ENCODE measurements at places on chromosomes 4 and X. TPM values are rescaled to one million over a fixed set of nuclear protein-coding genes. Genes with fewer than 3 reads are reported as not detected.

The GAGE12F gene
- not detected for polyA plus RNA-seq

The HTN3 gene
- polyA plus RNA-seq: not detected

- no peak for DNase-seq
Measured at GRCh38 chr4:114251020-114251419, 271.6 kb upstream of the ARSJ start.

DNA sequence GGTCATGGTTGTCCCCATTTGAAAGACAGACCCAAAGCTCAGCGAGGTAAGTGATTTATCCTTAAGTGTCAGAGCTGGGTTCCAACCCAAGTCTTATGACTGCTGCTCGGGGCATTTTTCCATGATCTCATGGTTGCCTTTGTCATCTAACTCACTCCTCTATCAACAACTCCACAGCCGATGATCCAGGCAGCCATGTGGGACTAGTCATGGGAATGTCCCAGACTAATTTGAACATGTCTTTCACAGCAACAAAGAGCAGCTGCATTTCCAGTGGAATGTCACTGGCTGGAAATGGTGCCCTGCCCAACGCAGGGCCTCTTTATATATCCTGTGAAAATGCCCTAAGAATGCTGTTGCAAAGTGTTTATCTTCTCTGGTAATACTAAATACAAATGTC is 284.8 kb upstream of the PPARGC1A start:
- DNase-seq: no peak

DNA sequence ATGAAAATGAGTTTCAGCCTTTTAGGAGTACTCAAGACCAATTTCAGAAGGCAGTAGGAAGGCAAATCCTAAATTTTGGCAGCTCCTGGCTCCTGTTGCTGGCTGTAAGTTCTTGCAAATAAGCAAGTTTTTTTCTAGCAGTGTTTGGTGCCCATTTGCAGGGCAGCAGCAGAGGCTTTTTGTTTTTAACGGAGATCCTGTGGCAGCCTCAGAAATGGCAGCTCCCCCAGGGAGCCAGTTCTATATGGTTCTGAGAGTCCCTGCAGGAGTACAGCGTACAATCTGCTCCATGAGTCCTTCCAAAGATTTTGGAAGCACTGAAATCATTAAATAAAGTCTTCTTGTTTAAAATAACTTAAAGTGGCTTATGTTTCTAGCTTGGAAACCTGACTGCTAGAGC is 171.9 kb downstream of the NDST4 start:
- no peak for DNase-seq
